ENCODE measurements at places on chromosomes 3 and 15. TPM values are rescaled to one million over a fixed set of nuclear protein-coding genes. Genes with fewer than 3 reads are reported as not detected.

Gene C3orf62
- 2.1 TPM for total RNA-seq

Gene PRTG
- total RNA-seq, result 4.4 TPM

Gene C2CD4A
- 1.3 TPM for total RNA-seq

Gene RTP3
- not detected for total RNA-seq

Gene EFCAB12
- under 0.01 TPM for total RNA-seq

Gene TNNC1
- 0.27 TPM for total RNA-seq

All from thoracic aorta endothelial cell (primary cell).